ENCODE measurements at places on chromosomes 5 and 9.

DNA sequence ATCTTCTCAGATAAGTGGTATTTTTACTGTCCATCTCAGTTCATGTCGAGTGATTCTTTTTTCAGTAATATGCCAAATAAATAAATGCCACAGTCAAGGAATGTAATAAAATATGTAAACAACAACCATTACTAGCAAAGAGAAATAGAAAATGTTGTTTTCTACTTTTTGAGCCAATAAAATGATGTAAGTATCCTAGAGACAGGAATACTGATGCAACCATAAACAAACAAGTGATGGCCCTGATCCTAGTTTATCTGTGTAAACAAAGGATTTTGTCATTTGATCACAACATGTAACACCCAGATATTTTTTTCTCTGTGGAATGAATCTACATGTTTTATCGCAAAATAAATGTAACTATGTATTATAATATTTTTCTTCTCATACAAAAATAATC, 1852.8 kb downstream of the EFNA5 start:
- no peak for DNase-seq

- DNase-seq = peak; percentile 71
These were observed at the start of gene ZNF608 for GRCh38 chr5:124745928-124746915. TSS of gene ZNF608 (minus strand) at chr5:124746639. CDS start at chr5:124744989, 1,650 bp downstream.

DNA sequence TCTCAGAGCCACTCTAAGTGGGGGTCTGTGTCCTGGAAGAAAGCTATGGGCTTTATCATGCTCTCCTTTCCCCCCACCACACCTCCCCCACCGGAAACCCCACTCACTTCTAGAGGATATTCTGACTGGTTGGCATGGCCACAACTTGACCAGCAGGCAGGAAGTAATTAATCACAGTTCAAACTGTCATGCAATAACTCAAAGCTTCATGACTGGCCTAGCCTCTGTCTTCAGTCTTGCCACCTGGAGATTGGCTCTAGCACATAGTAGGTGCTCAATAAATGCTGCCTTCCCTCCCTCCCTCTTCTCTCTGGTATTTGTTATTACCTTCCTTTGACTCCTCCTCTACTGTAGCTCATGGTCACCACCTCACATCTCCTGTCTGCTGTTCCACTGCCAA, 124.7 kb downstream of the GABBR2 start:
- DNase-seq = no peak

DNA sequence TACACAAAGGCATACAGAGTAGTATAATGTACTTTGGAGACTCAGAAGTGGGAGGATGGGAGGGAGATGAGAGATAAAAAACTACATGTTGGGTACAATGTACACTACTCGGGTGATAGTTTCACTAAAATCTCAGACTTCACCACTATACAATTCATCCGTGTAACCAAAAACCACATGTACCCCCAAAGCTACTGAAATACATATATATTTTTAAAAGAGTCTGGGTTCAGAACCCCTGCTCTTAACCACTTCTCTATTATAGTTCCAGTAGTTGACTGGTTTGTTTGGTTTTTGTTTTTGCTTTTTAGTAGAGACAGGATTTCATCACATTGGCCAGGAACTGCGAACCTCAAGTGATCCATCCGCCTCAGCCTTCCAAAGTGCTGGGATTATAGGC, 22.6 kb downstream of the SGTB start:
- DNase-seq = no peak

DNA sequence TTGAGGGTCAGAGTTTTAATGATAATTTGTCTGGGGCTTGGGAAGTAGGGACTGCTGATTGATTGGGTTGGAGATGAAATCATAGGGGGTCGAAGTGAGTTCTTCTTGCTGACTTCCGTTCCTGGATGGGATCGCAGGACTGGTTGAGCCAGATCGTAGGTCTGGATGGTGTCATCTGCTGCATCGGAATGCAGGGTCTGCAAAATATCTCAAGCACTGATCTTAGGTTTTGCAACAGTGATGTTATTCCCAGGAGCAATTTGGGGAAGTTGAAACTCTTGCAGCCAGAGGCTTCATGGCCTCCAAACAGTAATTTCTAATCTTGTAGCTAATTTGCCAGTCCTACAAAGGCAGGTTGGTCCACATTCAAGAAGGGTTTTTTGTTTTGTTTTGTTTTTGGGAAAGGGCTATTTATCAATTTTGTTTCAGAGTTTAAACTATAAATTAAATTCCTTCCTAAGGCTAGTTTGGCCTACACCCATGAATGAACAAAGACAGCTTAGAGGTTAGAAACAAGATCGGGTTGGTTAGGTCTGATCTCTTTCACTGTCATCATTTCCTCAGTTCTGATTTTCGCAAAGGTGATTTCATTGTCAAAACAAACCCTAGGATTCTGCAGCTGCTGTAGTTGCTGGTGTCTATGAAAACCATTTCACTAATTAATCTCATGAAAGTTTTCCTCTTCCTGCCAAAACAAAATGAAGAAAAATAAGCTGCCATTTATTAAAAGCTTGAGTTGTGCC, 388.0 kb downstream of the TMEM232 start:
- no peak for DNase-seq

GRCh38 chr5:14112998-14113652, 30.0 kb upstream of the TRIO start:
- DNase-seq = no peak

DNA sequence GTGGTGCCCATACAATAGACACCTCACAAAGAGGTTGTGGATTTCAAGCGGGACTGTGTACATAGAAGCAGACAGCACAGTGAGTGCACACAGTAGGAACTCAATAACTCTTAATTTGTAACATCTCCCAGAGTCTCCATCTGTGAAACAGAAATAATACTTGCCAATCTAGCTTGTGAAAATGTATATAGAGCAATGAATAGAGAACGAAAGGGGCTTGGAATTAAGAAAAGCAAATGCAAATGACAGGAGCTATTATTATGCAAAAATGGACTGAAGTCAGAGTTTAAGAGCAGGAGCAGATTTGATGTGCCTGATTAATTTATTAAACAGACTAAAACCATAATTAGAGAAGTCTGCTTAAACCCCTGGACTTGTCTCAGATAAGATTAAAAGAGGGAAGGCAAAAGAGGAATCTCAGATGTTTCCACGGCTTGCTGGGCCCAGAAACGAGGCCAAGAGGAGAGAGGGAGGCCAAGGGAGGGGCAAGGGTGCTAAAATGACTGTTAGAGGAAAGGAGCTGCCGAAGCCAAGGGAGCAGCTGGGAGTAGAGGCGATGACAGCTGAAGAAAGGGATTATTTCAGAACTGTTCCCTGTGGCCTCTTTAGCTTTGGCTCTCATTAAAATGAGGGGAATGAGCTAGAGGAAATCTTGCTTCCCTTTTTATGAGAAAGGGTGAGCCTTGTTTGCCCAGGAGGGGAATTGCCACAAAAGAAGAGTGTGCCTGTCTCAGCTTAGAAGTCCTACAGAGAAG, 72.1 kb downstream of the FEM1C start:
- DNase-seq = no peak

GRCh38 chr9:115690786-115691496, 462.6 kb upstream of the PAPPA start:
- DNase-seq = no peak

DNA sequence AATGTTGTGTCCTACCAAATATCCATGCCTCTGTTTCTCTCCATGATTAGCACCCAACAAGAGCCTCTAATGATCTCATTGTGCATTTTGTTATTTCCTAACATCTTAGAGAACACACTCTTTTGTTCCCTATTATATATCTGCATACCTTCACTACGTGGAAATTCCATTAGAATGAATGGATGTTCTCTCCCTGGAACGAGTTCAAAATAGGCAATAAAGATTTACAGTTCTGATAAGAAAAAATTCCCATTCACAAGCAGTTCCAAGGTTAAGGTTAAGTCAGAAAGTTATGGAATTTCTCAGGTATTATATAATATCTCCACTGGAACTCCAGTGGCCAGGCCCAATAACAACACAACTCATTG, 83.7 kb downstream of the TRPM6 start:
- no peak for DNase-seq

DNA sequence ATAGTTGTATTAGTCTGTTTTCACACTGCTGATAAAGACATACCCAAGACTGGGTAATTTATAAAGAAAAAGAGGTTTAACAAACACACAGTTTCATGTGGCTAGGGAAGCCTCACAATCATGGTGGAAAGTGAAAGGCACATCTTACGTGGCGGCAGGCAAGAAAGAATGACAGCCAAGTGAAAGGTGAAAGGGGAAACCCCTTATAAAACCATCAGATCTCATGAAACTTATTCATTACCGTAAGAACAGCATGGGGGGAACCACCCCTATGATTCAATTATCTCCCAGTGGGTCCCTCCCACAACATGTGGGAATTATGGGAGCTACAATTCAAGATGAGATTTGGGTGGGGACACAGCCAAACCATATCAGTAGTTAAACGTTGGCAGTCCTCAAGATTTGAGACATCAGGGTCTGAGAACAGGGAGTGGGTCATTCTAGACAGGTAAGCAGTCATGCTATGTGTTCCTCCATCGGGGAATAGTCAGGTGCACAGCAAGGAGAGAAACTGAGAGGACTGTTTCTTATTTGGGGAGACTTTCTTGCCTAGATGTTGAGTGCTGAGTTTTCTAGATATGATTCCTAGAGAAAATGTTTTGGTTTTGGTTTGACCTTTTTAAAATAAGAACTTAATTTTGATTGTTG, 45.8 kb upstream of the ENTREP1 start:
- no peak for DNase-seq

GRCh38 chr5:92494508-92494907, 1086.5 kb downstream of the NR2F1-AS1 start:
- no peak for DNase-seq

GRCh38 chr5:107431536-107431935, 239.2 kb downstream of the EFNA5 start:
- no peak for DNase-seq

GRCh38 chr5:181041043-181041442, 977 bp downstream of the BTNL9 start:
- DNase-seq = no peak

DNA sequence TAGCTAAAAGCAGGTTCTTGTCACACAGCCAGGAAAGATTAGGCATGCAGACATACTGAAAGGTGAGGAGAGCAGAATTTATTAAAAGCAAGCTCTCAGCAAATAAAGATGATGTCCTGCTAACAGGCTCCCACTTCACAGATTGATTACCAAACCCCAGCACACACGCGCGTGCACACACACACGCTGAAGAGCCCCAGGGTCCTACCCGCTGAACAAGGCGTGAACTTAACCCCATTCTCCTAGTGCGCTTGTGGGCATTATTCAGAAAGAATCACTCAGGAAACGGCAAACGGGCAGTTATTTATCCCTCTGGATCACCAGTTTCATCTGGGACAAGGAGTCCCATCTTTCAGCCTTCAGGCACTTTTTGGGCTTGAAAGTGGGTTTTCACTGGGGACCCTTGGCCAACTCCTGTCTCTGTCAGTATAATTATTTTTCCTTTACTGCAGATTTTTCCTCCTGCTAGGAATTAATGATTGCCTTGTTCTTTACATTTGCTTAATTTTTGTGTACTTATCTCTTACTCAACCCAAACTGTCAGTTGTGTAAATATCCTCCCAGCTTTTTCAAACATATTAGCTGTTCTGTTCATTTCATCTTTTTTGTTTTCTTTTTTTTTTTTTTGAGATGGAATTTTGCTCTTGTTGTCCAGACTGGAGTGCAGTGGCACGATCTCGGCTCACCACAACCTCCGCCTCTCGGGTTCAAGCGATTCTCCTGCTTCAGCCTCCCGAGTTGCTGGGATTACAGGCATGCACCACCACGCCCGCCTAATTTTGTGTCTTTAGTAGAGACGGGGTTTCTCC, 92.6 kb downstream of the RIC1 start:
- DNase-seq = no peak

DNA sequence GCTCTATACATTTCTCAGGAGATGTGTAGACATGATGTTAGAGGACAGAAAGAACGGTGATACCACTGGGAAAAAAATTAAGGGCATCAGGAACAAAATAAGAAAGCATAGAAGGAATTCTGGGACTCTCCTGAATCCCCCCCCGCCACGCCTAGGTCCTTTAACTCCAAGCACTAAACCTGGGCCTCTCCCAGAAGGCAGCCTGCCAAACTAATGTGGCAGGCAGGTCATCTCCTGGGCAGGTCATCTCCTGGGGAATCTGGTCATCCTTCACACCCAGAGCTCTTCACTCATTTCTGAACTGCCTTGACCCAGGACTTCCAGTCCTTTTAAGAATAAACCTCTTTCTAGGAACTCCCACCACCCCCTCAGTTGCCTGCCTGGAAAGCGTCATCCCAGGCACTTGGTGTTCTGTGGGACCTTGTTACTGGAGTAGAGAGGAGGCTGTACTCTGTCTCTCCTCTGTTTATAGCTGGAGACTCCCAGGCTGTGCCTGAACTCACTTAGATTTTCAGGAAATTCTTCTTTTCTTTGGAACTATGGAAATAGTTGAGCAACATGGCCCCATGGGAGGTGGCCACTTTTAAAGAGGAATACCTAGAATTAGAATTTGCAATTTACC, 24.1 kb downstream of the PSAT1 start:
- DNase-seq = no peak

DNA sequence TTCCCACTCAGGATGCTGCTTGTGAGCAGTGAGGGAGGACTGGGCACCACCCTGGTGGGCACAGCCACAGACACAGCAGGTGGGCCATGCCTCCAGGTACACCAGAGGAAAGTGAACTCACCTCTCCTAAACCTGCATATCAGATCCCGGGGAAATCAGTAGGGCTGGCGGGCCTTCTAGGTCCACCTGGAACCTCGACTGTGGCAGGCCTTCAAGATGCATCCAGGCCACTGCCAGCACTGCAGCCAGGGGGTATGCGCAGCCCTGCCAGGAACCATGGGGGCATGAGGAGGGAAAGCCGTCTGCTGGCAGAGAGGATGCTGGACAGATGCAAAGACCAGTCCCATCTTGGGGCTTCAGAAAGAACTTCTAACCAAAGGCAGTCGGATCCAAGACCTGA, 270.6 kb upstream of the IRX4 start:
- DNase-seq = no peak

DNA sequence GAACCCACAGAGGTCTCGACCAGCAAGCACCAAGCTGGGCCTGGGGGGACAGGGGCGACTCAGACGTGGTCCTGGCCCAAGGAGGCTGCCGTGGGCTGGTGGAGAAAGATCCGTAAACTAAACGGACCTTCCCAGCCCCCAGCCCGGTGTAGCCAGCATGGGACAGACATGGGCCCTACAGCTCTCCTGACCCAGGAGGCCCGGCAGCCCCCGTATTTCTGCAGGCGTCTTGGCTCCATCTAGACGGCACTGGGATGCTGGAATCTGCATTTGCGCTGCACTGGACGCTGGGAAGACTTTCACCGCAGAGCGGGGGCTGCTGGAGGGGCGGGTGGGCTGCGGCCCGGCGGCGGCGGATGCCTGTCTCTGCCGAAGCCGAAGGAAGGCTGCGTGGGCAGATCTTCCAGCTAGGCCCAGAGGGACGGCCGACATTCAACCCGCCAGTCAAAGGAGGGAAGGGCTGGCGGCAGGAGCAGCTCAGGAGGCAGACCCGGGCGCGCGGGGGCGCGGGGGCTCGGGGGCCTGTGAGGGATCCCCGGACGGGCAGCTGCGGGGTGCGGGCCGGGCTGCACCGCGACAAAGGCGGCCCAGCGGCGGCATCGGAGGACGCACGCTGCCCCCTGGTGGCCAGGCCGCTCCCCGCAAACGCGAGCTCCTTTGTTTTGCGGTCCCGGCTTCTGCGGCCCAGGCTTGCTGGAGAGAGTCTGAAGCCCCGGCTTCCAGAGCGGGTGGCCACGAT, 266.2 kb downstream of the NSG2 start:
- peak; percentile 48 for DNase-seq

All from NAMALWA (cell line).